ENCODE measurements at places on chromosomes 7 and 10.

- no peak for DNase-seq
These were observed 248 bp downstream of the PSPH start for GRCh38 chr7:56051053-56051338.

DNA sequence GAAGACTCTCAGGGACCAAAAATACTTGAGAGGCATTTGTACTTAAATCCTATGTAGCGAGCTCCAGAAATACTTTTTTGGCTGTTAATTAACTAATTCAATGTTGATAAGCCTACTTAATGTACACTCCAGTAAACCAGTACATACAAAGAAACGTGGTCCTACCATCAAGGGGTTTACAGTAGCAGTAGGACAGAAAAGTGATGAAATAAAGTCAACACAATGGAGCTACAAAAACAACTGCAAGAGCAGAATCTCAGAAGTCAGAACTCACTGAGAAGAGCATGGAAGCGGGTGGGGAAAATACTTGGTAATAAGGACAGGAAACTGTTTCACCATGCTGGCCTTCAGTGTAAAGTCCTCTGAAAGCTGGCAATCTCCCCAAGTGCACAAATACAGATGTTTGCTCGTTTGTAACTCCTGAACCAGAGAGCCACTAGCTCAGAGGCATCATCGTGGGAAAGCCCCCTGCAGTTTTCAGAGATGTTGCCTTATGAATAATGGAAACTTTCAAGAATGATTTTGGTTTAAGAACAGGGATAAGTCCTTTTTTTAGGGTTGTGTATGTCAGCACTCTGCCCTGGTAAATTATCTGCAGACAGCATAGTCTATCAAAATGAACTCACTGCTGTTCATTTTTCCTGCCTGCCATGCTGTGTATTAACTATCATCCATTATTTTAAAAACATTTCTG lies 233.2 kb downstream of the SORCS1 start:
- no peak for DNase-seq

DNA sequence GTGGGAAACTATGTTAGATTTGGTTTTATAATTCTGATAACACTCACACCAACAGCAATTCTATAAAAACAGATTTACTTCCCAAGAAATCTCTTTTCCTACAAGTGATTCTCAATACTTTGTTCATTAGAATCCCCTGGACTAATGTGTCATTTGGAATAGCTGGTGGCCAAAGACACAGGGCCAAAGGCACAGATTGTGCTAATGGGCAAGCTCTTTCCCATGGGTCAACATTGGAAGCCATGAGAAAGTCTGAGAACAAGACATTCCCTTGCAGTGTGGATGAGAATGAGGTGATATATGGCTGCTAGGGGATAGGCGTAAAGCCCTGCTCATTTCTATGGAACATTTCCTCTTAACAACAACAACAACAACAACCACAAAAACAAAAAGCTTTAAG lies 153.8 kb downstream of the AMPH start:
- no peak for DNase-seq

GRCh38 chr7:31340603-31341002 lies at the start of gene NEUROD6:
Gene NEUROD6 (minus strand): TSS chr7:31340726. CDS start chr7:31339268, 1,458 bp downstream.
- DNase-seq, result no peak

DNA sequence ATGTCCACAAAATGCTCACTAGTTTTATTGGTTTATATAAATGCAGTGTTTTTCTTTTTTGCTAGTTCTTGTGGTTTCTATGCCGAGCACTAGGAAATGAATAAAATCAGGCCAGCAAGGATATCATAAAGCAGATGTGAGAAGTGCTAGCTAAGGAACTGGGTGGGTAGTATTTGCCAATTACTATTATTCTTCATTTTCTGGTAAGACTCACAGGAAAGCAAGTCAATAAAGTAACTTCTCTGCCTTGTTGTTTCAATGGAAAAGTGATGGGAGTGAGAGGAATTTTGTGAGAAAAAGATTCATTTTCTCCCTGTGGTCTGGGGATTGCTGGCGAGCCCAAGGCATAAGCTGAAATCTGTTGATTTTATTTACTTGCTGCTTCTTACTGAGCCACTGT lies 50.5 kb upstream of the TRIL start:
- DNase-seq, result no peak

DNA sequence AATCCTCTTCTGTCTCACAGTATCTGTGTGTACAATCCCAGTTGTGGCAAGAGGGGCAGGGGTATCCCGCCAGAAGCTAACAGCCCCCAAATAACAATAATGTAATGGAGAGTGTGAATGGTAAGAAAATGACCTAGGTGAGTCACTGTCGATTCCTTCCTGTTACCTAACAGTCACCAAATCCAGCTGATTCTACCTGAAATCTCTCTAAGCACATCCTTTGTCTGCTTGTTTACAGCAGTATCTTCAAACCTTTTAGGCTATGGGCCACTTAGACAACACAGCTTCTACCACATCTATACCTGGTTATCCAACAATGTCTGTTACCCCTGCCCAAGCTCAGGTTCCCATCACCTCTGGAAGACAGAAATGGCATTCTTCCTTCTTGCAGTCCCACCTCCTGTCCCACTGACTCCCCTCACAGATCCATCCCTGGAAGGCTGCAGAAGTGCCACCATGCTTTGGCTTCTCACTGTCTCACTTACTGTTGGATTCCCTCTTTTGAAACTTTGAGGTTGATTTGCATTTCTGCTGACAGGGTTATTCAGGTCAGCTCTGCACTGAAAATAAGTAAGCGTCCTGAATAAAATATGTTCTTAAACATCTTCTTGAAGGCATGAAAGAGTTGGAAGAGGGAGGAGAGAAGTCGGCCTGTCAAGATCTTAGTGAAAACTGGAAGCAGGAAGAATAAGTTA lies 13.1 kb downstream of the PIP4K2A start:
- no peak for DNase-seq

GRCh38 chr10:88680958-88681357 lies 16.7 kb downstream of the LIPF start:
- DNase-seq, result no peak

GRCh38 chr10:31033147-31033546 lies 1.5 kb upstream of the ZNF438 start:
- no peak for DNase-seq

- no peak for DNase-seq
These were observed 142.1 kb upstream of the PTPRZ1 start for GRCh38 chr7:121730869-121731268.

- DNase-seq, result peak; percentile 49
These were observed 626.5 kb upstream of the AUTS2 start for GRCh38 chr7:68971634-68972340.

GRCh38 chr10:5570007-5570655 lies 45.4 kb downstream of the CALML3 start:
- DNase-seq, result no peak

- no peak for DNase-seq
These were observed 10.1 kb upstream of the MNX1 start for GRCh38 chr7:157020514-157021070.

GRCh38 chr7:43870316-43870715 lies 999 bp upstream of the MRPS24 start:
- no peak for DNase-seq

- no peak for DNase-seq
These were observed 79.6 kb downstream of the OR13A1 start for GRCh38 chr10:45235798-45236220.

DNA sequence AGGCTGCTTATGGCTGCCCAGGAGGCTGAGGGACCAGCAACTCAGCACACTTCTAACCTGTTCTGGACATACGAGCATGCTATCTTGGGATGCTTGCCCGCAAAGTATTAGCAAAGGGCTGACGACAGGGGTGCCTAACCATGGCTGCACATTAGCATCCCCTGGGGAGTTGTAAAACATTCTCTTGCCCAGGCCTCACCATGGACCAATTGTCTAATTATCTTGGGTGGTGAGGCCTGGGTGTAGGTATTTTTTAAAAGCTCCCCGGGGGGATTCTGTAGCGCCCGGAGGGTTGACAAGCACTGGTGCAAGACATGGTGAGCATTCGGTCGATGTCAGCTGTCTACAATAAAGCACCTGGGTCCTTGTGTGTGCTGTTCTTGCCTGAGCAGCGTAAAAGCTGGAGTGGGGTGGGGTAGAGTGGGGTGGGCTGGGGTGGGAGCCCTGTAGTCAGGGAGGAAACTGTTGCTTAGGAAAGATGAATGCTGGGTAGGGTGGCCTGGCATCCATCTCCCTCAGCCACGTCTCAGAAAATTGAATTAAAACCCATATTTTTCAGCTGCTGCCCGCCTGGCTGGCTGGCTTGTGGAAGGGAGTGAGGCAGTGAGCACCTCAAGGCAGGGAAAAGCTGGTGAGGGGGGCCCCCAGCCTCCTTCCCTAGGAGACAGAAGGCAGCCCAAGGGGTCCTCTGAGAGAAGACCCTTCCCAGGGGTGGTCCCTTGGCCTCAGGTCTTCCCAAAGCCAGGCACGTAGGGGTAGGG lies 2.9 kb upstream of the ADCYAP1R1 start:
- DNase-seq, result no peak

DNA sequence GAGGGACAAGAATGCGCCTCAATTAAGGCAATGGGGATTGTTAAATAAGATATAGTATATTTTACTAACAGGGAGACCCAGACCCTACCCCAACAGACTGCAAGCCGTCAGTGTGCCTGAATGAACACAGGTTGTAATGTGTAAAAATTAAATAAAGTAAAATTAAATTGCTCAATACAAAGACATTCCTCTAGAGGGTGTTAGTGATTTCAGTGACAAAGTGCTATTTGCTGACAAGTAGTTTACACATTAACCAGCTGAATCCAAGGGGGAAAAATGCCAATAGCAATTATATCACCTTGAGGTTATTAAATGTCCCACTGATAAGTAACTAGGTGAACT lies 110.5 kb downstream of the EBF3 start:
- no peak for DNase-seq

DNA sequence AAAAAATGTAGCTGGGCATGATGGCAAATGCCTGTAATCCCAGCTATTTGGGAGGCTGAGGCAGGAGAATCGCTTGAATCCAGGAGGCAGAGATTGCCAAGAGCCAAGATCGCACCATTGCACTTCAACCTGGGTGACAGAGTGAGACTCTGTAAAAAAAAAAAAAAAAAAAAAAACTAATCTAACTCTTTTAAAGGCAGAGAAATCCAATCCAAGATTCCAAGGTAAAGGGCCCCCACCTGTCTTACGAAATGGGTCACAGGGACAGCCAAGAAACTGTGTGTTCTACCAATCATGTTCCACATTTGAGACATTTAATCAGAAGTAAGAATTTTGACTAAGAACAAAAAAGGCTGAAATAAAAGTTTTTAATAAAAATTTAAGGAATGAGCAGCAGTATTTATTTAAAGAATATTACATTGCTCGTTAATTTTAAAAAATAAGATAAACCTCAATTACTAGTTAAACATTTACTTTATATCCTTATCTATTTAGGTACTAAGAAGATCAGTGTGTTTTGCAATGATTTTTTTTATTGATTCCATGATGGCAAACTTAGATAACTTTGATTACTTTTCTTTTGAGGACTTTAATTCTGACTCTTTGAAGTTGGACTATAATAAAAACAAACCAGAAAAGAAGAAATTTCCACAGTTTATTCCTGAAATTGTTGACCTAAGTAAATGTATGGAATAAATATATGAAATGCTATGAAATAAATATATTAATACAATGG lies 6.7 kb upstream of the OAT start:
- no peak for DNase-seq

All from fibroblast of upper back skin (primary cell).